Neural progenitor cell (in vitro differentiated cells): ENCODE measurements at places on chromosomes 7 and 10.

DNA sequence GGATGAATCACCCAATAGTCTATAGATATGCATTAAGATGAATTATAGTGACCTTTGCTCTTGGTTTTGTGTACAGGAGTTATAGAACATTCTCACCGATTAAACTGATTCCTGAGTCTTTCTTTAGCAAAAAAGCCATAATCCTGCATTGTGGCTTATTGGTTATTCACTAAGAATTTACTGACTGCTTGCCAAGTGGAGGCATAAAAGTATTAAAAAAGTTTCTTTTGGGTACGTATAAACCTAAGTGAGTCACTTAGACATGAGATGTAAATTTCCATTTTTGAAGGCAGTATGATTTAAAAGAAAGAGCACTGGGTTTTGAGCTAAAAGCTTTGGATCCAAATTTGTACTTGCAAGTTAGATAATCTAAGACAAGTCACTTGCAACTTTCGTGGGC is 100.7 kb downstream of the CDK6 start:
- no peak for DNase-seq

DNA sequence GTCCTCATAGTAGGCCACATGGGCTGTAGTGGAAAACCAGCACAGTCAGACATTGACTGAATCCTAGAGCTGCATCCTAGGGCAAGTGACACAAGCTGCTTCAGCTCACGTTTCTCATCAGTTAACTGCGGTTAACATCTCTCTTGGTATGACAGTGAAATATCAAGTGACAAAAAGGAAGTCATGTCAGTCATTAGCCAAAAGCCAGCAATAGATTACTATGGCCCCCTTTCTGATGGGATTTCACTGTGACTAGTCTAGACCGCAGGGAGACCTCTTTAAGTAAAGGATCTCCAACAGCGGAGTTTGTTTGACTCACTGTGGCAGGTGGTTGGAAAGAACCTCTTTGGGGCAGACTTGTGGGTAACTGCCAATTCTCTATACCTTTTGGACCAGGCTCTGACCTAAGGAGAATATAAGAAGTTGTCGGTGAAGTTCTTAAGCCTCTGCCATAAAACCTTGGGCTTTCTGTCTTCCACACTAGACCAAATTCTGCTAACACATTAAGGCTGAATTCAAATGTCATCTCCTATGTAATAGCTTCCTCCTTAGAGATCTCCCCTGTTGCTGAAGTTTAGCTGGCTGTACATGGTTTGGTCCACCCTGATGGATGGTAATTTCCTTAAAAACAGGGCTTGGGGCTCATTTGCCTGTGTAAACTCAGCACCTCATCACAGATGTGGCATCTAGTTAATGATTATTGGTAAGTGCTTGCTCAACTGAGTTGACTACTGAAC is 115.3 kb downstream of the SGMS1 start:
- no peak for DNase-seq

DNA sequence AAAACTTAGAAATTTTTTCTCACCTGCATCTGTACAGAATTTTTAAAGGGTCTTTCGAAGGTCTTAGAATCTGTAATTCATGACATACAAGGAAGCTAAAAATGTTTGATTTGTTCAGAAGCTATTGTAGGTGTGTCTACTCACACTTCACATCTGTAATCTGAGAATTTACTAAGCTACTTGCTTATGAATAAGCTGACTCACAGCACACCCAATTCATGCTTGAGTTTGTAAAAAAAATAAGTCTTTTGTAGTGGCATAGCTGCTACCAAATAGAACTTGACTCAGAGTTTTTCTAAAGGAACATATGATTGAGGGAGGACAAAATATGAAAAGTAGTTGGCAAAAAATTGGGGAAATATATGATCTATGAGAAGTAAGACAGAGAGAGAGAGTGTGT is 12.7 kb upstream of the AGR2 start:
- no peak for DNase-seq

GRCh38 chr7:152643979-152644559 is 31.9 kb downstream of the XRCC2 start:
- no peak for DNase-seq

GRCh38 chr10:58963723-58964124 is 212.7 kb upstream of the PHYHIPL start:
- DNase-seq: peak; percentile 93

- no peak for DNase-seq
Measured at GRCh38 chr7:71509381-71509780, 377.4 kb downstream of the GALNT17 start.

- DNase-seq: no peak
Measured at GRCh38 chr7:35967366-35968139, 166.7 kb downstream of the SEPTIN7 start.
